Activated gamma-delta T cell (primary cell): ENCODE measurements at places on chromosomes 12 and 14.

- DNase-seq: no peak
Observed at GRCh38 chr12:40312982-40313576, 88.3 kb downstream of the LRRK2 start.

GRCh38 chr12:78403136-78403535 lies 461.4 kb upstream of the SYT1 start:
- no peak for DNase-seq

- DNase-seq: no peak
Observed at GRCh38 chr12:6363010-6363329, 12.4 kb downstream of the SCNN1A start.

- DNase-seq: no peak
Observed at GRCh38 chr14:103676881-103677675, 38.2 kb downstream of the XRCC3 start.

DNA sequence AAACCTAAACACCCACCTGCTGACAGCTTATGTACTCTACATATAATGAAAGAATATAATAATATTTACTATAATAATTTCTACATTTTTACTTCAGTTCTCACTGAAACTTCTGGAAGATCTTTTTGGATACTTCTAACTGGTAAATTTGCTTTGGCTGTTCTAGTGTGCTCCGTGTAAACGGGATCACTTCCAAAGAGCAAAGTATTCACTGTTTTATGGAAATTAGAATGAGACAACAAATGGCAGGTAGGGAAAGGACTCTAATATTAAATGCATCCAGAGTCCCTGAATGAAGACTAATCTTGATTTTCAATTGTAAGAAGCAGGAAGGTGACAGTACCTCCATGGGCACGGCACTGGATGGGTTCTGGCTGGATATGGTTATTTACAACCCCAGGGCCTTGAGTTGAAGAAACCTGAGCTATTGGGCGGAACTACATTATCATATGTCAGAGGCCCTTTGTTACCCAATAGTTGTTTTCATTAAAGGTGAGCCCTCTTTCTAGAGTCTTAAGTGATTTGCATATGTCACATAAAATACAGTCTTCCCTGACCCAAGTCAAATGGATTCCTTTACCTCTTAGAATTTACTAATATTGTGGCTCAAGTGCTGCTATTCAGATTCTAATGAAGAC lies 10.7 kb downstream of the ERP29 start:
- DNase-seq: no peak

- DNase-seq: no peak
Observed at GRCh38 chr12:116325336-116325664, 47.8 kb upstream of the MED13L start.

DNA sequence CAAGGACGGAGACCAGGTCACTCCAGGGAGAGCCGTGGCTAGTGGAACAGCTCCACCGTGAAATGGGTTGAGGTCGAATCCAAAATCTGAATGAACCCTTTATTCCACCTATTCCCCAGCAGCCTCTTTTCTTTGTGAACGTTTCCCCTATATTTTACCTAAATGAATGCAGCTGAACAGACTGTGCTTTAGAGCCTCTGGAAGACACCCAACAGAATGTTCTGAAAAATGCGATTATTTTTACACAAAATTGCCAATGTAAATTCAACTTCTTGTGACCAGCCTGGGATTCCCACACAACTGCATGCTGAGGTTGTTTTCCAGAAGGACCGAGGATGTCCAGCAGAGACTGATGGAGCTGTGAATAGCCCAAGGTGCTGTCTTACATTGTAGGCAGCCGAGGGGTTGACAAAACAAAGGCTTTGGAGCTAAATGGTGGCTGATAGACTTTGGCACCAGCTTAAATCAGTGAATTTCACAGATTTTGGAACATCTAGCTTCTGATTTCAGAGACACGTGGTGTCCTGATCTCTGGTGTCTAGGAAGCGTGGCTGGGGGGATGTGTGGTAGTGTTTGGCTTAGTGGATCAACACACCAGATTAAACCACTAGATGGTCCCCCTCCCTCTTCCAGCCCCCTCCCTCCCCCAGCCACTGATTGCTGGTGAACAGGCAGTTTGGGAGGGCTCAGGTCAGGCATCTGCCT lies 150.4 kb downstream of the ZNF664 start:
- DNase-seq: no peak

DNA sequence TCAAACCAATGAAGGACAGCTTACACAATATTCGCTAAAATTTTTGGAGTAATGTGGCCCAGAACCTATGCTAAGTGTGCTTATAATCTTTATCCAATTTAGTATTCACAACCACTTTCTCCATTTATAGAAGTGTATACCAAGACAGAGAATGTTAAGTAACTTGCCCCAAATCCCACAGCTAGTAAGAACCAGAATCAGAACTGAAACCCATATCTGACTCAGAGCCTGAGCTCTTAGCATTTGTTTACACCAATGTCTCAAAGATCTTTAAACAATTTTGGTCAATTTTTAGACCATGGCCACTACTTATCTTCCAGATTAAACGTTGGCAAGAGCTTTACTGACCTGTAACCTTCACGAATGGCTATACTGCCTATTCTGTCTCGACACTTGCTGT lies 53.0 kb downstream of the PAPLN start:
- no peak for DNase-seq

GRCh38 chr12:124866883-124867400 lies 3.3 kb upstream of the SCARB1 start:
- DNase-seq: no peak

- no peak for DNase-seq
Observed at GRCh38 chr14:98633380-98633779, 638.6 kb downstream of the BCL11B start.

- no peak for DNase-seq
Observed at GRCh38 chr14:100155756-100156616, 3.5 kb downstream of the DEGS2 start.

- DNase-seq: no peak
Observed at GRCh38 chr14:45867046-45867894, 614.3 kb upstream of the MIS18BP1 start.

- DNase-seq: no peak
Observed at GRCh38 chr14:100778526-100778882, 47.4 kb upstream of the MEG3 start.

GRCh38 chr12:124511259-124511985 lies 56.0 kb downstream of the NCOR2 start:
- DNase-seq: no peak

DNA sequence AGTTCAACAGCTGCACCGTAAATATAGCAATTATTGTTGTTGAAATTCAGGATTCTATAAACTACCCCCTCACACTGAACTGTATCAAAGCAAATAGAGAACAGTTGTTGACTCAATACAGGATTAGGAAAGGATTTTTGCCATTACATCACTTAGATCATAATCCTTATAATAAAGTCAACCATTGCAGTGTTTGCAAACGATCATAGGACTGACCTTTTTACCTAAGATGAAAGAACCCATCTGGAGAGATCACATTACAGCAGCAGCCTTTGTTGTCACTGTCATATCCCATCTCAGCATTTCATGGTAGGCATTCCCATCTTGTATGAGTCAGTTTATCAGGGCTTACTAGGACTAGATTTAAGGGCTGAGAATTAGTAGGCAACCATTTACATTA lies 96.1 kb downstream of the IPO8 start:
- DNase-seq: no peak
